ENCODE measurements at places on chromosomes 1 and 21. TPM values are rescaled to one million over a fixed set of nuclear protein-coding genes. Genes with fewer than 3 reads are reported as not detected.

Gene CD247
- 197 TPM for total RNA-seq

DNA sequence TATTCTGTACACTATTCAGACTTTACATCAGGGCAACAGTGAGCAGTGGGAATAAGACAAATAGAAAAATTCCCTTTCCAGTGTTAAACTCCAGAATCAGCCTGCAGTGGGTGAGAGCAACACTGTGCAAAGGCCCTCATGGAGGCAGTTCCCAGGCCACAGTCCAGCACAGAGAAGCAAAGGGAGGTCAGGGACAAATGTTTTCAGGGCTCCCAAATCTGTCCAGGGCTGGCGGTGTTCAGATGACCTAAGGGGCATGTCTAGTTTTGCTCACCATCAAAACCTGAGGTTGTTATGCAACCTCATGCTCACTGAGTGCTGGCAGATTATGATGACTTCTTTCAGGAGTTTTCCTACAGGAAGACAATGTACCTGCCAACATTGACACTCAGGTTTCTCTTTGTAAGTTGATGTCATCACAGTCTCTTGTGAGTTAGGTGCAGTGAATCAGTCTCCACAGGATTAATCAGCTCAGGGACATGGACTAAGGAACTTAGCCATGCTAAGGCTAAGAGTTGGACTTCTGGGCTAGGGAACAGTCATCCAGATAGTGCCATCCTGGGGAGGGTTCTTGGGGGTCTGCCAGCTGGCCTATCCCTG lies 3.6 kb upstream of the LCE5A start:
- DNase-seq: no peak

DNA sequence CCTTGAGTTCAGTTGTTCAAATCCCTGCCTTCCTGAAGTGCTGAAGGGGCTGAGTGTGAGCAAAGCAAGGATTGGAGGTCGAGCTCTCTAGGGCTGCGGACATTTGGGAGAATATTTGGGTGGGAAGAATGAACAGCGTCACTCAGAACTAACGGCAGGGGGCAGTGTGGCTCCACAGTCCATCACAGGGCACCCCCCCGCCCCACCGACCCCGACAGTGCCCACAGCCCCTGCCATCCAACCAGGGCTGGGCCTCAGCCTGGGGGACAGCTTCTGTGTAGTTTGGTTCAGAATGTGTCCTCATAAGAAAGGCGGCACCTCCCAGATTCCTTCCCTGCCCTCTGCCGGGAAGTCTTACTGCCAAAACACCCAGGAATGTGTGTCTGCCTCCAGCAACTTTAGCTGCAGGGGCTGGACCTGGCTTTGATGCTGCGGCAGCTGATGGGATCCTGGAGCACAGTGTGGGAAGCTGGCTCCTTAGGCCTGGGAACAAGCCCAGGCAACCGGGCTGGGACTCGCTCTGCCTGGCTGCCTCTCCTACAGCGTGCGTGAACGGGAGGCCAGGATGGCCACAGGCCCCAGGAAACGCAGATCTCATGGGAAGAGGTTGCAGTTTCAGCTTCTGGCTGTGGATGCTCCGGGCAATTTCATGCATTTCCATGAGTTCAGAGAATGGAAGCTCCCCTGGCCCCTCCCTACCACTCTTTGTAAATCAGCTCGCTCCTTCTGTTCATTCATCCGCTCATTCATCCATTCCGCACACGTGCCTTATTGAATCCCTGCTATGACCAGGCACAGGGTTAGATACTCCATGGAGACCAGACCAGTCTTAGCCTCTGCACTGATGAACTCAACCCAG lies 104.9 kb upstream of the TMPRSS2 start:
- DNase-seq: no peak

DNA sequence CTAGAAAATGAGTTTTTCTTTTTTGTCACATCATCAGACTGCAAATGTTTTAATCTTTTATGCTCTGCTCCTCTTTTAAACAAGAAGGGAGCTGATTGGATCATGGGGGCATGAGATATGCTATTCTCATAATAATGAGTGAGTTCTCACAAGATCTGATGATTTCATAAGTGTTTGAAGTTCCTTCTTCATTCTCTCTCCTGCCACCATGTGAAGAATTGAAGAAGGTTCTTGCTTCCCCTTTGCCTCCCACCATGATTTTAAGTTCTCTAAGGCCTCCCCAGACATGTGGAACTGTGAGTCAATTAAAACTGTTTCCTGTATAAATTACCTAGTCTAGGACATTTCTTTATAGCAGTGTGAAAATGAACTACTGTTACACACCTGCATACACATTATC lies 218.2 kb downstream of the NRIP1 start:
- no peak for DNase-seq

Gene CCDC30
- 2.9 TPM for total RNA-seq

- DNase-seq: no peak
Measured at GRCh38 chr1:51906306-51907078, 28.0 kb upstream of the NRDC start.

DNA sequence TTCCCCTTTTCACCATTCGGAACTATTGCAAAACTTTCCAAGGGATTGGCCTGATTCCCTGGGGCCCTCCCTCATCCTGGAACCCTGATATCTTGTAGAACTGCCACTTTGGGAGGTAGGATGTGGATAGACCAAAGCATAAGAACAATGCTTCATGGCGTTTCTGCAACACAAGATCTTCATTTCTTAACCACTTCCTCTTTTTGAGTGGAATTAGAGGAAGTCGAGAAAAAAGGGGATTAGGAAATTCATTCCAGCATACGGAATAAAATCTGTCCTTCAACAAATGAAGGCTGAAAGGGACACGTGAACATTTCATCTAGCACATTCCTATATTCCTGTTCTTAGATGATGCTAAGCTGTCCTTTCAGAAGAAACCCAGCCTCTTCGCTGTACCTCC lies 149.3 kb downstream of the HUNK start:
- DNase-seq: no peak
